Effector memory CD4-positive, alpha-beta T cell (primary cell): ENCODE measurements at places on chromosomes 13 and 19.
A peak's percentile ranks its signal among the peaks of the same experiment; 100 is the strongest.

- no peak for DNase-seq
These were observed 9.7 kb downstream of the RNASEH2B start for GRCh38 chr13:50919277-50919676.

DNA sequence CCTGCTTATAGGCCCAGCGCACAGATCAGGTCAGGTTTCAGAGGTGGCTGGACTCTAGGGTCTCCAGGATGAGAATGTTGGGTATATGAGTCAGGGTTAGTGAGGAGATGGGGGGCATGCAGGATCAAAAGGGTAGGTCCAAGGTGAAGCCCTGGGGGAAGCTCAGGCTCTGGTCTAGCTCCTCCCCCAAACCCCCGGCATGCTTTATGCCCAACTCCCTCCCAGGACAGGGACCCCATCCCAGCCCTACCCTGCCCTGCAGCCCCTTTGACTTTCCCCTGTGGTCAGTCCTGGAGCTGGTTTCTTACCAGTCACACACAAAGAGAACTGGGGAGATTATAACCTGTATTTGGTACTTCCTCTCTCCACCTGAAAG is 9.8 kb upstream of the CEACAM18 start:
- no peak for DNase-seq

GRCh38 chr13:51666839-51667238 is 82.6 kb downstream of the WDFY2 start:
- DNase-seq: no peak

- DNase-seq: no peak
These were observed 225.1 kb downstream of the EFNB2 start for GRCh38 chr13:106310291-106310865.

DNA sequence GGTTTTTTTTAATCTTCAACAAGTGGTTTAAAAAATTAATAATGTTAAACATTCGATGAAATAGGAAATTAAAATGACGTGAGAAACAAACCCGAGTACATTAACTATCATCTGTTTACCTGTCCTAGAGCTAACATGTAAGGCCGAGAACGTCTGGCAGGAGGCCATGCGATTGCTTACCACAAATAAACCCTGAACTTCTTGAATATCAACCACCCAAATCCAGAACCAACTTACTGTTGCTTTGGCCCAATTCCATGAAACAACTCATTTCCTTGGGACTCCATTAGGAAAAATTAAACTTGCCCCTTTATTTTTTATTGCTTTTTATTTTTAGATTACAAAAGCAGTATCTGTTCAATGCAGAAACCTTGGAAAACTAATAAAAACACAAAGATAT is 228.9 kb upstream of the IRS2 start:
- DNase-seq: no peak

DNA sequence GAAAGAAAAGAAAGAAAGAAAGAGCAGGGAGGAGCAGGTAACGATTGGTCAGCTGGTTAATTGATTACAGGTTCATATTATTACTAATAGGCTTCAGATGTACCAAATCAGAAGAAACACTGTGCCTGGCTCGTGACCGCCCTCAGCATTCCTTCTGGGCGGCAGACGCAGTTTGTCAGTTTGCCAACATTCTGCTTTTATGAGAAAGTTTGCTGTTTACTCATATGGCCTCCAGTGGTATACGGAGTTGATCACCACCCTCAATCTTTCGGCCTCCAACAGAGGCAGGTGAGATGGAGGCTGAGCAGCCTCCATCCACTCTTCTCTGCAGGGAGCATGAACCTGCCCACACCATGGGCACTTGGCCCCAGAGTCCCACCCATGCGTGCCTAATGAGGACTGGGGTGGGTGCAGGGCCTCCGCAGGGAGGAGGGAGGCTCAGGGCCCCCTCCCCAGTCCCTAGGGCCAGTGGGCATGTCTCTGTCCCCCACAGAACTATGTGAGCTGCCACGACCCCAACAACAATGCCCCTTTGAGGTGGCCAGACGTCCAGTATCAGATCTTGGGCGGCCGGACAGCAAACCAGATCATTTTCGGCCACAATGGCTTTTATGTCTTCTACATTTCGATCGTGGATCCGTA is 8.8 kb downstream of the PRR22 start:
- no peak for DNase-seq

- no peak for DNase-seq
These were observed 26.8 kb downstream of the SKA3 start for GRCh38 chr13:21149568-21149967.

DNA sequence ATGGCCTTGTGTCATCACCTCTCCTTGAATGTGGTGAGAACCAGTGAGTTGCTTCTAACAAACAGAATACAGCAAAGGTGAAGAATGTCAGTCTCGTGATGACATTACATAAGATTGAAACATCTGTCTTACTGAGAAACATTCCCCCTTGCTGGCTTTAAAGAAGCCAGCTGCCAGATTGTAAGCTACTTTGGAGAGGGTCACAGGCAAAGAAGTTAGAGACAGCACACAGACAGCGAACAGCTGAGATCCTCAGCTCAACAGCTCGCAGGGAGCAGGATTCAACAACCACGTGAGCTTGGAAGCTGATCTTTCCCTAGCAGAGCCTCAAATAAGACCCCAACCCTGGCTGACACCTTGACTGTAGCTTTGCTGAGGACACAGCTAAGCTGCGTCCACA is 367.9 kb downstream of the LIG4 start:
- no peak for DNase-seq

DNA sequence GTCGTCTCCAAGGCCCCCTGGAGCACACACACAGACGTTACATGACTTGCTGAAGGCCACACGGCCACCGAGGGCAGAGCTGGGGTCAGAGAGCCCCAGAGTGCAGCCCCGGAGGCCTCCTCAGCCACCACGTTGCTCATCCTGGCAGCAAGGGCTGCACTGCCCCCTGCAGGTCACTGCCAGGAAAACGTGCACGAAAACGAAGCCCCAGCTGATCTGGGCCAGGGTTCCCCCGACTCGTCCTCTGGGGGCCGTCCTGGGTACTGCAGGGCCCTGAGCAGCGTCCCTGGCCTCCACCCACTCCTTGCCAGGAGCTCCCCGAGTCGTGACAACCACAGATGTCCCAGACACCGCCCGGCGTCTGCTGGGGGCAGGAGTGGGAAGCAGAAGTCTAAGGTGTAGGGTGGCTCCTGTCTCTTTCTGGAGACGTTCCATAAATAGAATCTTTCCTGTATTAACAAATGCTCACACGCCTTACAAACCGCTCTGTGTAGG is 3.4 kb downstream of the TPGS1 start:
- DNase-seq: peak; percentile 85

DNA sequence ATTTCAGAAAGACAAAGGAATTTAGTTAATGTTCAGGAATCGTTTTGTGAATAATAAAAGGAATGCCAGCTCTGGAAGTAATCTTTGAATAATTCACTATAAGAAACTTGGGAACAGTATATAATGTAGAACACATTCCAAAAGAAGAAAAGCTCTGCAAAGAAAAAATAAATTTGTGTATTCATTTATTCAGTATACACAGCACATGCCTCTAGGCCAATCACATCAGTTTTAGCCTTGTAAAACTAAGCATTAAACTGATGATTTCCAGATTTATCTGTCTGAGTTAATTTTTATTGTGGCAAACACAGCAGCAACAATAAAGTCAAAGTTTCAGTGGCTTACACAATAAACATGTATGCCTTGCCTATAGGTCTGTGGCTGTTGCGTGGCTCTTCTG is 5.7 kb upstream of the RXFP2 start:
- no peak for DNase-seq

DNA sequence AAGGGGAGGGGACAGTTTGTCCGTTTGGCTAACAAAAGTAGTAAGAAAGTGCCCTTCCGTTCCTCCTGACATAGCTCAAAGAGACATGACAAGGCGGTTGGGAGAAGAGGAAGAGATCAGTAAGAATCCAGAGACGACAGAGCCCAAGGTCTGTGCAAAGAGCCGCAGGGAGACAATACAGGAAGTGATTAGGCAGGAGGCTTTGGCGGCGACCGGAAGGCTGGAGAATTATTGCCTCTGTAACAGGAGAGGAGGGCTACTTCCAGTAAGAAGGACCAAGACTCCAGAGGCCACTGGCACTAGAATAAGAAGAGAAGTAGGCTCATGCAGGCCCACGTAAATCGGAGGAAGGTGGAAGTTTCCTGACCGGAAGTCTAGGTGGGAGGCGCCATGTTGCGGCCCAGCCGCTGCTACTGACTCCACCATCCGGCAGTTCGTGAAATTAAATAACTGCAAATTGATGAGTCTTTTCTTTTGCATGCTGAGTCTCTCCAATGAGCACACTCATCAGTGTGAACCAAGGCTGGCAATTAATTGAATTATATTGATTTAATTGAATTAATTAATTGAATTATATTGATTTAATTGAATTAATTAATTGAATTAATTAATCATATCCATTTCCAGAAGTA is 9.9 kb downstream of the RFX2 start:
- DNase-seq: no peak

GRCh38 chr13:20354722-20355121 is 122.6 kb upstream of the GJB6 start:
- DNase-seq: no peak

DNA sequence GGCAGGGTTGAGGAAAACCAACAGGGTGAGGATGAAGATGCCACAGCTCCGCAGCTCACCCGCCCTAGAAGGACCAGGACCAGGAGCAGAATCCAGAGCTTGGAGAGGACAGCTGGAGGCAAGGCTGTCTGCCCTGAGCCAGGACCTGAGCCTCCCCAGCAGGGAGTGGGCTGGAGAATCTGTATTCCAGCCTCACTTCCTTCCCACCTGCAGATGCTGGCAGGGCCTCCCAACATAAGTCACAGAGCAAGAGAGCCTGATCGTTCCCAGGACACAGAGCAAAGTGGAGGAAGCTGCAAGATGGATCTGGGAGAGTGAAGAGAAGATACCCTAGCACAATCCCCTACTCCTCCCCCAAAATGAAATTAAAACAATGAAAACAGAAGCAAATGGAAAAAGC is 61.7 kb upstream of the WASF3 start:
- no peak for DNase-seq

GRCh38 chr19:55341171-55341588 is 1.5 kb downstream of the KMT5C start:
- peak; percentile 41 for DNase-seq

DNA sequence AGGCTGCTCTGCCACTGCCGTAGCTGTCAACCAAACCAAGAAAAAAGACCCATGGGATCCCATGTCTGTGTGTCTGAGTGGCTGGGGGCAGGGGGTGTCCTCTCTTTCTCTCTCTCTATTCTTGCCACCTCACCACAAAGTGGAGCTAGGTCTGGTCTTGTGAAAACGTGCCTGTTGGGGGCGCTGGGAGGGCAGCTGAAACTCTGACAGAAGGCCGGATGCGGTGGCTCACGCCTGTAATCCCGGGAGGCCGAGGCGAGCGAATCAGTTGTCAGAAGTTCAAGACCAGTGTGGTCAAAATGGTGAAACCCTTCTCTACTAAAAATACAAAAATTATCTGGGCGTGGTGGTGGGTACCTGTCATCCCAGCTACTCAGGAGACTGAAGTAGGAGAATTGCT is 29.2 kb downstream of the ZNF146 start:
- no peak for DNase-seq

- DNase-seq: no peak
These were observed 5.2 kb upstream of the PLIN4 start for GRCh38 chr19:4523306-4524110.

- DNase-seq: no peak
These were observed 8.6 kb downstream of the RUBCNL start for GRCh38 chr13:46378411-46378810.

DNA sequence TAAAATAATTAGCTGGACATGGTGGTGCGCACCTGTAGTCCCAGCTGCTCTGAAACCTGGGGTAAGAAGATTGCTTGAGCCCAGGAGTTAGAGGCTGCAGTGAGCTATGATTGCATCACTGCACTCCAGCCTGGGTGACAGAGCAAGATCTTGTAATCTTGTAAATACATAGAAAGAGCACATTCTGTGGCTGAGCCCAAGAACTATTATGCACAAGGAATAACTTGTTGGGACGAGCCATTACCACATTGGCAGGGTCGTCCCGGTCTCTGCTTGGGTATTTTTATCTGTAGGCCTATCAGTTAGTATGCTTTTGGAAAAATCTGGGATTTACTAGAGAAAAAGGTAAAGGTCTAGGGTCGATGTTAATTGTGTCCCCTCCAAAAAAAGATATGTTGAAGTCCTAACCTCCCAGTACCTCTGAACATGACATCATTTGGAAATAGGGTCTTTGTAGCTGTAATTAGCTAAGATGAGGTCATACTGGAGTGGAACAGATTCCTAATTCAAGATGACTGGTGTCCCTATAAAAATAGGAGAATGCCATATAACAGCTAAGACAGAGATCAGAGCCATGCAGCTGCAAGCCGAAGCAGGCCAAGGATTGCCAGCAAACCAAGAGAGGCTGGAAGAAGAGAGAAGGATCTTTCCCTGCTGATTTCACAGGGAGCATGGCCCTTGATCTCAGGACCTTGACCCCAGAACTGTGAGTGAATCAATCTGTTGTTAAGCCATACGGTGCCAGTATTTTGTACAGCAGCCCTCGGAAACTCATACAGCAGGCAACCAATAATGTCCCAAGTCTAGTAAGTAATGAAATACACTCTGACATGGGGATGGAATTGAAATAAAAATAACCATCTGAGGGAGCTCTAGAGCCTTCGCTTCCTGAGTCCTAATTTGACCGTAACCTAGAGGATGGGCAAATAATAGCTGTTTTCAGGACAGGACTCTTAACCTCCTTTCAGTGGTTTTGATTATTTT is 77.0 kb downstream of the TM9SF2 start:
- DNase-seq: no peak

DNA sequence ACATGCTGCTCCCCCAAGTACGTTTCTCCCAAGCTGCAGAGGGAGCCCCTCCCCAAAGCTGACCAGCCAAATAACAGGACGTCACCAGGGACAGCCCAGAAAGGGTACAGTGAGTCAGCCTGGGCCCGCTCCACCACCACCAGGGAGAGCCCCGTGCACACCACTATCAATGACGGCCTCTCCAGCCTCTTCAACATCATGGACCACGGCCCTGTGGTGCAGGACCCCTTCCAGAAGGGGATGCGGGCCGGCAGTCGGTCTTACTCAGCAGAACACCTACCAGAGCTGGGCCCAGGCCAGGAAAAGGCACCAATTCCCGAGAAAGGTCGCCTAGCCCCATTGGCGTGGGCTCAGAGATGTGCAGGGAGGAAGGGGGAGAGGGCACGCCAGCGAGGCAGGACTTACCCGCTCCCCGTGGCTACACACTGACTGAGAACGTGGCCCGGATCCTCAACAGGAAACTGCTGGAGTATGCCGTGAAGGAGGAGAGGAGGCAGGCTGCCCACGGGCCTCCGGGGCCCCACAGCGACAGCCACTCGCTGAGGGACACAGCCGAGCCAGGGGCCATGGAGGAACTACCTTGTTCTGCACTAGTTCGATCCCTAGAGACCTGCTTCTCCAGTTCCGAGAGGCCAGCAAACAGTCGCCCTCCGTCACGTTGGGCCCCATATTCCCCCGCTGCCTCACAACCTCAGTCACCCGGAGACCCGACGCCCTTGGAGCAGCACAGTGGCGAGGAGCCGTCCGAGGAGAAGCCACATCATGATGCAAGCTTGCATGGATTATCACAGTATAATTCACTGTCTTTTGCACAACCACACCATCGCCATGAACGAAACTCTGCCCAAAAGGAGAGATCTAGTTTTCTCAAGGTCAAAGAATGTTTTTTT is 815.9 kb upstream of the KLHL1 start:
- no peak for DNase-seq
